Tracheal epithelial cell (primary cell): ENCODE measurements at places on chromosomes 7 and 10. TPM values are rescaled to one million over a fixed set of nuclear protein-coding genes. Genes with fewer than 3 reads are reported as not detected.

Gene IKZF1
- 0.24 TPM in 1 of 2 replicates, not detected in the other for total RNA-seq

Gene RBP4
- 0.24 TPM in 1 of 2 replicates, not detected in the other for total RNA-seq

Gene ASAH2
- total RNA-seq: 0.24 and 0.64 TPM in 2 replicates

Gene BMPER
- total RNA-seq: under 0.01 and 0.48 TPM in 2 replicates

Gene GIMAP4
- total RNA-seq: 0.21 and 2.2 TPM in 2 replicates

Gene FRMD4A
- 2.2 and 2.3 TPM in 2 replicates for total RNA-seq

Gene SP4
- total RNA-seq: 4.5 and 10.1 TPM in 2 replicates

Gene GHRHR
- not detected in 2 replicates for total RNA-seq

Gene LHFPL3
- not detected in 2 replicates for total RNA-seq

Gene NRAP
- under 0.01 TPM in 1 of 2 replicates, not detected in the other for total RNA-seq

Gene NOBOX
- not detected in 2 replicates for total RNA-seq

Gene NPFFR1
- not detected in 2 replicates for total RNA-seq

Gene HOXA9
- 4.3 TPM in 1 of 2 replicates, not detected in the other for total RNA-seq

Gene ZNF511
- total RNA-seq: 19.5 and 24.1 TPM in 2 replicates

Gene OPN1SW
- not detected in 2 replicates for total RNA-seq

Gene CH25H
- total RNA-seq: under 0.01 TPM in 1 of 2 replicates, not detected in the other

Gene PNLIPRP2
- not detected in 2 replicates for total RNA-seq

Gene IGF2BP3
- total RNA-seq: 7.5 and 26.0 TPM in 2 replicates

Gene PSD
- 0.43 and 4.6 TPM in 2 replicates for total RNA-seq

Gene OR13A1
- total RNA-seq: under 0.01 TPM in 1 of 2 replicates, not detected in the other

Gene PPIA
- 2,178 and 2,747 TPM in 2 replicates for total RNA-seq

Gene IDI2
- not detected in 2 replicates for total RNA-seq

Gene CCDC3
- 0.96 and 1.7 TPM in 2 replicates for total RNA-seq

Gene CUZD1
- 0.48 and 0.64 TPM in 2 replicates for total RNA-seq

Gene PTF1A
- total RNA-seq: not detected in 2 replicates

Gene CYP26A1
- total RNA-seq: not detected in 2 replicates

Gene TSPAN33
- total RNA-seq: 3.9 and 4.0 TPM in 2 replicates

Gene GPR141
- total RNA-seq: 0.24 TPM in 1 of 2 replicates, not detected in the other

Gene SUN3
- not detected in 2 replicates for total RNA-seq

Gene HPS6
- total RNA-seq: 51.8 and 62.2 TPM in 2 replicates

Gene PRSS2
- not detected in 2 replicates for total RNA-seq

Gene DYDC2
- not detected in 2 replicates for total RNA-seq

Gene CCDC146
- total RNA-seq: 3.6 and 3.9 TPM in 2 replicates

Gene FAM237B
- not detected in 2 replicates for total RNA-seq

Gene SFXN4
- 37.5 and 42.9 TPM in 2 replicates for total RNA-seq

Gene PLAC9
- not detected in 2 replicates for total RNA-seq
